ENCODE measurements at places on chromosomes 1 and 21. TPM values are rescaled to one million over a fixed set of nuclear protein-coding genes. Genes with fewer than 3 reads are reported as not detected.

GRCh38 chr1:92902406-92902744 lies 58.9 kb downstream of the DIPK1A start:
- DNase-seq = no peak

DNA sequence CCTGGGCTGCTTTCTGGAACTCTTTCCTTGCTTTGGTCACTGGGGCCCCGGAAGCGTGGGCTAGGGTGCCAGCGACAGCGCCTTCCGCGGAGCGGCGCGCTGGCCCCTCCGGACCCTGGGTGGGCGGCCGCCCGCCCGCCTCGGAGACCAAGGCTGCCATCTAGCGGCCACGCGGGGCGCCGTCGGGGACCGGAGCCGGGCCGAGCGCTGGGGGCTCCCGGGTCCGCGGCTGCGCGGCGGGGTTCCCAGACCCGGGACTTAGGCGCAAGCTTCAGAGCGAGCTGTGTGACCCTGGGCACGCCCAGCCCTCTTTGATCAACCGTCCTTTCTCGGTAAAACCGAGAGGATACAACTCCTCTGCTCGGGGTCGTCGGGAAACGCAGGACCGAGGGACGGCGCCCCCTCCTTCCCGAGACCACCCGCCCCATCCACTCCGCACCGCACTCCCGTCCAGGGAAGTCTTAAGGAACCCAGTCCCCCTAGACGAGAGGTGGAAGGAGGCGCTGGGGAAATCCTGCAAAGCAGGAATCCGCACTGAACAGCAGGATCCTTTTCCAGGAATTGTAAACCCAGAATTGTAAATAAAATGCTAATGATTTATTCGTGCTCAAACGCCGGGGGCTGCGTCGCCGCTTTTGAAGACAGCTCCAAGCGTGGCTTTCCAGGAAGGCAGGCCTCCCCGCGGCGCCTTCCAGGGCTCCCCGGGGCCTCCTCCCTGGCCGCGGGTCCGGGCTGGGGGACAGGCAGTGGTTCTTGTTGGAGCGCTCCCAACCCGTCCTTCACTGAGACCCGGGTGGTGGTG lies 41.2 kb downstream of the RRAGC start:
- DNase-seq = peak; percentile 47

The OR2M5 gene
- not detected for total RNA-seq

The FALEC gene
- total RNA-seq = not detected

The HSD3B1 gene
- 0.41 TPM for total RNA-seq

GRCh38 chr1:180962178-180962577 lies 49.5 kb downstream of the KIAA1614 start:
- DNase-seq = no peak

DNA sequence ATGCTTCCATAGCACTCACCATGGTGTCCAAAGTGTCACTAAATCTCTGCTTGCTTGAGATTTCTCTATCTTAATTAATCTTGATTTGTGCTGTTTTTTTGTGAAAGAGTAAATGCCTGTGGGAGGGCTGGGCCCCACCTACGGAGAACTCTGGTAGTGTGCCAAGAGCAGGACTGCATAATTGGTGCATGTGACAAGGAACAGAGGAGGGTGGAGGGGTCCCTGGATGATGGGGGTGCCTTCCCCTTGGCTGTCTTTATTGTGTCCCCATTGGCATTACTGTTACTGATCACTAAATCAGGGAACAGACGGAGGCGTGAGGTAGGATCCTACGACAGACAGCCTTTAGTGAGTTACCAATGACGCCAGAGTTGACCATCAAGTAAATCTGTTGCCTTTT lies 223.4 kb downstream of the DISC1 start:
- DNase-seq = no peak

The ZZZ3 gene
- 29.8 TPM for total RNA-seq

GRCh38 chr1:230066031-230066430 lies 1.0 kb upstream of the GALNT2 start:
- DNase-seq = no peak

GRCh38 chr1:51309291-51309690 lies 21.1 kb downstream of the TTC39A start:
- no peak for DNase-seq

GRCh38 chr1:234281826-234282489 lies 91.3 kb upstream of the COA6 start:
- no peak for DNase-seq

Measured in mucosa of descending colon (tissue), 3 donors.